CD4-positive, alpha-beta T cell treated with Interleukin-15 for 4 hours (primary cell): ENCODE measurements at places on chromosomes 13 and 19.

DNA sequence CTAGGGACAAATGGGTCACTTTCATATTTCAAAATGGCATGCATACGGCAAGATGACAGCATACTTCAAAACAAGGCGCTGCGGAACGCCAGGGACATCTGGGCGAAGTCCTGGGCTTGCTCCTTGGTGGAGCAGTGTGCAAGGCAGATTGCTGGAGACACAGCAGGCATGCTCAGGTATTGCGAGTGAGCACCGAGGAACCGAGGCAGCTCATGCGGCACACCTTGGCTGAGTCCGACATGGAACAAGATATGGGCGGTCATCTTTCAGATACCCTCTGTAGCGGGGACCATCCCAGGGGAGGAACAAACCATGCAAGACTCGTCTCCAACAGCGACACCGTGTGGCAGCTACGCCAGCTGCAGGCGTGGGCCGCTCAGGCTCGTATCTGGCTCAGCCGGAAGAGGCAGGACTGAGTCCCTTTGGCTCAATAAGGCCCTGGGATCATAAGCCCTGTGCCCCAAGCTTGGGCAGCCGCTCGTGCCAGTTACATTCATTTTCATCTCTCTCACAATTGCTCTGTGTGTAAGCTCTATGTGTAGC is 112.4 kb downstream of the NUFIP1 start:
- DNase-seq, result no peak

GRCh38 chr19:48182434-48182833 is 12.0 kb downstream of the ZSWIM9 start:
- no peak for DNase-seq

GRCh38 chr13:47027780-47028437 is 131.1 kb upstream of the HTR2A start:
- DNase-seq, result no peak

GRCh38 chr13:40673414-40673813 is 7.0 kb upstream of the FOXO1 start:
- DNase-seq, result no peak

- DNase-seq, result no peak
Measured at GRCh38 chr19:48780631-48781391, 25.5 kb downstream of the FGF21 start.

- no peak for DNase-seq
Measured at GRCh38 chr13:34867590-34867989, 74.5 kb upstream of the NBEA start.

DNA sequence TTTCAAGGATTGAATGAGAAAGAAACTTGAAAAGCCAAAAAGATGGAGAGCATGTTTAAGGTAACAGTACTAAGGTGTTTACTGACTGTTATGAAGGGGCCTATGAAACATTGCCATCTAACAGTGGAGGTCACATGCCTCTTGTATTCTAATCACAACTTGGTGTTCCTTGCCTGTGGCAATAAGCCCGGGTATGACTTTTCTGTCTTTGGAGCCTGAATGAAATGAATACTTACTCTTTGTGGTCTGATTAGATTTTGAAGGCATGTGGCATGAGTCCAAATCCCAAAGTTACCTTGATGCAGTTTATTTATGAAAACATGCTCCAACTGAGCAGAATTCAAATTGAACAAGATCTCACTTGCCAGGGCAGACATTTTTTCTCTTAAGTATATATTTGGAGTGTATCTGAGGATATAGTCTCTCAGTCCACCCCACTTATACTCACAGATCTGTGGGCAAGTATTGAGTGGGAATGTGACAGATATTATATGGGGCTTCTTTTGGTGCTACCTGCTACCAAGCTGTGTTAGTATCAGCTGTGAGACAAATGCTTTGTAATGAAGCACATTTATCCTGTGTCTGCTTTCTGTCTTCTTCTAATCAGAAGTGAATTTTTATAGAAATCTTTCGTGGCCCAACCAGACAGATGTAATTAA is 67.5 kb downstream of the B3GLCT start:
- no peak for DNase-seq

- no peak for DNase-seq
Measured at GRCh38 chr19:40219721-40220276, 1.6 kb upstream of the TTC9B start.

DNA sequence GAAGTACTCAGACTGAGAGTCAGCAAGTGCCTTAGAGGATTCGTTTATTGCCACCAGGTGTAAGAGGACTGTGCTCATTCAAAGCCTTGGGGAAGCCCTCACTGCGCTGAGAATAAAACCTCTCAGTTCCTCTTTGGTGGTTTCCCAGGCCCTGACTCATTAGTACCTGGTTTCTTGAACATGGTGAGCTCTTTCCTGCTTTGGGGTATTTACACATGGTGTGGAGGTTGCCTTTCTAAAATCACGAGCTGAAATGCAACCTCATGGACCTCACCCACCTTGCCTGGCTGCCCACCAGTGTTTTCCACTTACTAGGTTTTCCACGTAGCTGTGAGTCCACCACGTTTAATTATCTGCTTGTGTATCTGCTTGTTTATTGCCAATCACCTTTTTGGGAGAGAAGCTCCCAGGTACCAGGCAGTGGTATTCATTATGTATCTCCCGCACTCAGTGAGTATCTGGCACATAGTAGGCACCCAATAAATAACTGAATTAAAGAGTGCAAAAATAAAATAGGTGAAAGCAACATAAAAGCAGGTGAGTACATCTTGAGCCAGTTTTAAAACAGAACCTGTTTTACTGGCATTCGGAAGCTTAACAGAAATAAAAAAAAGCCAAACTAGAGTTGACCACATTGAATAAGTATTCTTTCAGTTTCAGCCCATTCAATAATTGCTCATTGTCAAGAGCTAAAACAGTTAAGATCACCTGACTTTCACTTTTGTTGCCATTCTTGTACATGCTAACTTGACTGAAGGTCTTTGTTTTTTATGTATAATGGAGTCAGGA is 533.0 kb downstream of the MYO16 start:
- DNase-seq, result peak; percentile 5
